ENCODE measurements at places on chromosomes 1 and 21.

DNA sequence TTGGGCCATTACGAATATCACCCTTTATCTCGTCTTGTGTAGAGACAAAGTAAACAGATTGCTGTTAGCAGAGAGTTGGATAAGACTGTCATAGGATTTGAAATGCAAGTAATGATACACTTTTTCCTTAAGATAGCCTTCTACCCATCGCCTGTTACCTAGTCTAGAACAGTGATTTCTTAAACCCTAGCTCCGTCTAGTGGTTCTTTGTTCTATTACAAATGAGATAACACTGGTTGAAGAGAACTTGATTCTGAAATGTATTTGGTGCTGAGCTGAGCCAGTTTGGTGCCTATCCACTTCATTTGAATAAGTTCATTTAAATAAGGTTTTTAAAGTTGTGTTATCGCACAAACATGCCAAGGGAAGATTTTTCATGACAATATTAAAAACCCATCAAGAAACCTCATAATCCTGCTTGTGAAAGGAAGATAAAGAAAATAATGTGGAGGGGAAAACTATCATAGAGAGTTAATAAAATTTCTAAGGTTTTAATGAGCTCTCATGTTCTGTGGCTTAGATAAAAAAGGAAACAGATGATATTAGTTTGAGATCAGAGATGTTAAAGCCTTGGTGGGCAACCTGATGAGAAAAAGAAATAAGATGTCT, 1.5 kb upstream of the KCNH1 start:
- peak; percentile 63 for DNase-seq

DNA sequence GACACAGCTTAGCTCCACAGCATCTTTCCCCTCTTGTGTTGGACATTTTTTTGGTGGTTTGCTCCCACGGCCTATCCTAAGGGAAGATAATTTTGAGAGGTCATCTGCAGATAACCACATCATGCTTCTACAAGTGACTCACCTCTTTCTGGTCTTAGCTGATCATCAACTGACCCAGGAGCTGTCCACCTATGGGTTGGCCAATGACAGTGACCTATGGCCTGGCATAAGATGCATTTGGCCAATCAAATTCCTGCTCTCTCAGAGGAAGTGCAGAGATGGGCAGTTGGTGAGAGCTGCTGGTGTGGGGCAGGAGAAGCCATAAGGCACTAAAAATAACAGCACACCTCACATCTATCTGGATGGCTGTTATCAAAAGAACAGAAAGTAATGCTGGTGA, 100.0 kb upstream of the CLDN14 start:
- DNase-seq, result no peak

DNA sequence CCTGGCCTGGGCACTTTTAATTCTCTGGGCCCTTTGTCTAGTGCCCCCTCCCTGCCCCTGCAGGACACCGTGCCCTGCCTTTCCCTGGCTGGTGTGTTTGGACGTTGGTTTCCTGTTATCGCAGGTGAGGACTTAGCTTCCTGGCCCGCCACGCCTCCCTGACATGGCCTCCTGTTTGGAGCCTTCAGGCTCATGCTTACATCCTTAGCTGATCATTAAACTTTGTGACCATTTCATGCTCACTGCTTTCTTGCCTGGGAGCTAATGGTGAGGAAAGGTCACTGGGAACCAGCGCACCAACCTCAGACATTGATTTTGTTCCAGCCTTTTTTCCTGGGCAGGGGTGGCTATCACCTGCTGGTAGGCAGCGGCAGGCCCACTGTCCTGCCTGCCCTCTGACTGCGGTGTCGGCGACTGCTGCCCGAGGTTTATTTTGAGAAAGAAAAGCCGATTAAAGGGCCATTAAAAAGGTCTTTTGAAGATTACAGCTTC, 3.7 kb downstream of the PFKL start:
- DNase-seq, result no peak

DNA sequence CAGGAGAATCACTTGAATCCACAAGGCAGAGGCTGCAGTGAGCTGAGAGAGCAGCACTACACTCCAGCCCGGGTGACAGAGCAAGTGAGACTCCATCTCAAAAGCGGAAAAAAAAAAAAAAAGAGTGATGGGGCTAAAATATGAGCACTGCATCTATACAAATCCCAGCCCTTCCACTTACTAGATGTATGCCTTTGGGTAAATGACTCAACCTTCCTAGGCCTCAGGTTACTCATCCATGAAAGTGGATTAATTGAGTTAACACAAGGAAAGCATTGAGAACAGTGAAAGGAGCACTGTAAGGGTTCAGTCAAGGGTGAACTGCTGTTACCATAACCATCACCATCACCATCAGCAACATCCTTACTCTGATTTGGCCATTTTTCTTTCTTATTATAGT, 226.4 kb upstream of the C8B start:
- DNase-seq, result peak; percentile 31

- DNase-seq, result no peak
Measured at GRCh38 chr1:44783697-44784093, 4.3 kb downstream of the BEST4 start.

DNA sequence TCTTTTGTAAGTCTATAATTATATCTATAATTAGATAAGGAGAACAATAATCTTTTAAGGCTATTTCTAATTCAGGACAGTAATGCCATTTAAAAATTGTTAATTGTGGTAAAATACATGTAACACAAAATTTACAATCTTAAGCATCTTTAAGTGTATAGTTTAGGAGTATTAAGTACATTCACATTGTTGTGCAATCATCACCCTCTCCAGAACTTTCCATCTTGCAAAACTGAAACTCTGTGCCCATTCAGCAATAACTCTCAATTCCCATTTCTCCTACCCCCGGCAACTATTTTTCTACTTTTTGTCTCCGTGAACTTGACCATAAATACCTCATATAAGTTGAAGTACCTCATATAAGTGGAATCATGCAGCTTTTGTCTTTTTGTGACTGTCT, 93.9 kb upstream of the KCNA3 start:
- DNase-seq, result no peak

DNA sequence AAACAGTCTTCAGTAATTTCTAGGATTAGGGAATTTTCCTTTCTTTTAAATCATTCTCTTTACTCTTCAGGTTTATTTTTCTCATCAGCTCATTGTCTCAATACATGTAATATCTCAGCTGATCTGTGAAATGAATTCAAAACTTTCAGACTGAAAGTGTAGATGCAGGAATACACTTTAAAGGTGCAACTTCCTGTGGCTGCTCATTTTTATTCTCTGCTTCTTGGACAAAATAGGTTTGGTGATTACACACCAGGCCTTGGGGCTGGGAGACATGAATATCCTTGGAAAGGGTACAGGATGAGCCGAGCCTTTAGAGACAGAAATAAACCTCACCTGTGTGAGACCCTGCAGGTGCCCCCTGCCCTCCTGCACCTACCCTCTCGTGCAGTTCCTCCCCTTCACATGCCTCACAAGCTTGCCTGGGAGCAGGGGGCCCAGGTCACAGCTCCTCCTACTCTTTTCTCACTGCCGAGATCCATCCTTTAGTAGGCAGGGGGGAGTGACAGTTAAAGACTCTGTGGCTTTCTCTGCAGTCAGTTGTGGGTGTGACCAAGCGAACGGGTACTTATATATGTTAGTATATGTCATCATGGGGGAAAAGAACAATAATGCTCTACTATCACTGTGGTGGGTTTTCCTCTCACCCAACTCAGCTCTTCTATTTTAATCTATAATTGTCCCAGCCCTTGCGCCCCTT, 23.6 kb downstream of the XCL2 start:
- DNase-seq, result no peak

DNA sequence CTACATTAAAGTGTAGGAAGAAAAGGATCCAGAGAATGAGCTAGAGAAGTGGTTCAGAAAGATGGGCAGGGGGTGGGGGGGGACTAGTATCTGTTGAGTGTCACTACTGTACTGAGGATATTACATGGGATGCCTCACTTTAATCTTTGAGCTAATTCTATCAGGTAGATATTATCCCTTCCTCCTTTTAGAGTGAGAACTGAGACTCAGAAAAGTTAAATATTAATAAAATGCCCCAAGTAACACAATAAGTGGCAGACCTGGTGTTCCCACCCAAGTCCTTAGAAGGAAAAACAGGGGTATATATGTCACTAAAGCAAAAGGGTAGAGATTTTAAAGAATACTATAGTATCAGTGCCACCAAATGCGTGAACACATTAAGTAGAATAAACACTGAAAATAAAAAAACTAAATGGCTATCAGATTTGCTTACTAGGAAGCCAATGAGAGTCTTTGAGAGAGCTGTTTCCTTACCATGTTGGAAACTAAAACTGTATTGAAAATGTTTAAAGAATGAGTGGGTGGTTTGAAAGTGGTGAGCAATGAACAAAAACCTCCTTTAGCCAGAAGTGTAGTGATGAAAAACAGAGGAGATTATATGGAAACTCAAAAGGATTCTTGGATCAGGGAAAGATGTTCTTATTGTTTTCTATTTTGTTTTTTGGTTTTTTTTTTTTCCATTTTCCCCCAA, 230.8 kb downstream of the BARHL2 start:
- peak; percentile 0 for DNase-seq

DNA sequence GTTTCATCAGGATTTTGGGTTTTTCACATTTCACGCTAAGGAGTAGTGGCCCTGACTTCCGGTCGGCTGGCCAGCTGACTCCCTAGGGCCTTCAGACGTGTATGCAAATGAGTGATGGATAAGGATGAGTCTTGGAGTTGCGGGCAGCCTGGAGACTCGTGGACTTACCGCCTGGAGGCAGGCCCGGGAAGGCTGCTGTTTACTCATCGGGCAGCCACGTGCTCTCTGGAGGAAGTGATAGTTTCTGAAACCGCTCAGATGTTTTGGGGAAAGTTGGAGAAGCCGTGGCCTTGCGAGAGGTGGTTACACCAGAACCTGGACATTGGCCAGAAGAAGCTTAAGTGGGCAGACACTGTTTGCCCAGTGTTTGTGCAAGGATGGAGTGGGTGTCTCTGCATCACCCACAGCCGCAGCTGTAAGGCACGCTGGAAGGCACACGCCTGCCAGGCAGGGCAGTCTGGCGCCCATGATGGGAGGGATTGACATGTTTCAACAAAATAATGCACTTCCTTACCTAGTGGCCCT, 23.1 kb upstream of the TNFRSF1B start:
- DNase-seq, result peak; percentile 95

GRCh38 chr1:94043738-94044289, 77.1 kb downstream of the ABCA4 start:
- DNase-seq, result no peak

DNA sequence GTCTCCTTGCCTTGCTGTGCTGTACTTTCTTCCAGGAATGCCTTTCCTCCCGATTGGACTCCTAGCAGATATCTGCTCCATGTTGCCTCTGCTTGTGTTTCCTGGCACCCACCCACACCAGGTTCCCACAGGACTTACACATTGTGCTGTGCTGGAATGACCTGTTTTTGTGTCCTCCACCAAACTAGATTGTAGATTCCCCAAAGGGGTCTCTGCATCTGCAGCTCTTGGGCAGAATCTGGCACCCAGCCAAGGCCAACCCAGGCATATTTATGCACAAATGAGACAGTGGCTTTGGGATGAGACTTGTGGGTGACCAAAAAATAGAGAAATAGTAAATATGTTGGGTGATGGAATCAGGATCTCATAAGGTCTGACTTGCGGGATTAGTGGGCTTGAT, 278.2 kb downstream of the RRAGC start:
- DNase-seq, result no peak

GRCh38 chr1:171267391-171267790, 19.1 kb downstream of the FMO1 start:
- DNase-seq, result no peak

GRCh38 chr1:19283891-19284290, 4.7 kb downstream of the AKR7A3 start:
- DNase-seq, result no peak

DNA sequence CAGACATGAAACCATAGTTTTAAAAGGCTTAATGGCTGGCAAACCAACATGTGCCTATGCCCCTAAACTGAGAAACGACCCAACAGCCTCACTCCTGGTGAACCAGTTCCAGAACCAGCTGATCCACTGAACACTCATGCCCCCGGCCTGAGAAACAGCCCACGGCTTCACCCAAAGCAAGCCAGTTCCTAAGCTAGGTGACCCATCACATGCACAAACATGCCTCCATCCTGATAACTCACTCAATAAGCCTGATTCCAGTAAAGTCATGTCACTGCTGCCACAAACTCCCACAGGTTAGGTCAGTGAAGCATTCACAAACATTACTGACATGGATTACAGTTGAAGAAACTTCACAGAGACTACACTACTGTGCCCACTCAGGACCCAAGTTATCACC, 161.6 kb downstream of the USH2A start:
- DNase-seq, result no peak

GRCh38 chr21:31830701-31831100, 42.1 kb upstream of the HUNK start:
- no peak for DNase-seq

GRCh38 chr1:64616039-64616438, 128.8 kb upstream of the RAVER2 start:
- no peak for DNase-seq

DNA sequence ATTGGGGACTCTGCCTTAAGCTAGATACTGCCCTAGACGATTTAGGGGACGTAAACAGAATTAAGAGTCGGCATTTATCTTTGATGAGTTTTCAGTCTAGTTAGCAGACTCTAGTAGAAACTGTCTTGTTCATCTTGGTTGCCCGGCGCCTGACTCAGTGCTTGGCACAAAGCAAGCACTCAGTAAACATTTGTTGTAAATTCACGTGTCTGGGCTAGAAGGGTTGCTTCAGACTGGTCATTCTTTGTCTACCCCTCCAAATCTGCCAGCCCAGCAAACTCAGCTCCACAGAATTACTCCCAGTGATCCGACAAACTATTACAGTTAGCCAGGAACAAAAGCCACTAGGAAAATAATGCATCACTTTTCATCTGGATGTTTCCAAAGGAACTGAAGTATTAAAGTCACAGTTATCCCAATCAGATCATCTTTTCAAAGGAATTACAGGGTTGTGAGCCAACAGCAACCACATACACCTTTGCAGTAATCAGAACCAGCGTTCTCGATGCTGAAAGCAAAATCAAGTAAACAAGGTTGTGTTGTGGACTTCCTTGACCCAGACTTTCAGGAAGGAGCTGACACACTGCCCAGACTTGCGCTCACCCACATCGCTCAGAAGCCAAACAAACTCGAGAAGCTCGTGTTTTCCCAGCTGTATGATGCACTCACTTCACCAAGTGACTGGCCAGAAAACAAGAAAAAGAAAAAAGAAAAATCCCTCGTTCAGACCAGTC, 66.5 kb upstream of the GADD45A start:
- no peak for DNase-seq
